ENCODE measurements at places on chromosomes 4 and X.

GRCh38 chr4:158863296-158863695 lies 94.5 kb downstream of the FNIP2 start:
- DNase-seq: no peak

- DNase-seq: no peak
These were observed 167.2 kb downstream of the LHFPL1 start for GRCh38 chrX:112512509-112512908.

DNA sequence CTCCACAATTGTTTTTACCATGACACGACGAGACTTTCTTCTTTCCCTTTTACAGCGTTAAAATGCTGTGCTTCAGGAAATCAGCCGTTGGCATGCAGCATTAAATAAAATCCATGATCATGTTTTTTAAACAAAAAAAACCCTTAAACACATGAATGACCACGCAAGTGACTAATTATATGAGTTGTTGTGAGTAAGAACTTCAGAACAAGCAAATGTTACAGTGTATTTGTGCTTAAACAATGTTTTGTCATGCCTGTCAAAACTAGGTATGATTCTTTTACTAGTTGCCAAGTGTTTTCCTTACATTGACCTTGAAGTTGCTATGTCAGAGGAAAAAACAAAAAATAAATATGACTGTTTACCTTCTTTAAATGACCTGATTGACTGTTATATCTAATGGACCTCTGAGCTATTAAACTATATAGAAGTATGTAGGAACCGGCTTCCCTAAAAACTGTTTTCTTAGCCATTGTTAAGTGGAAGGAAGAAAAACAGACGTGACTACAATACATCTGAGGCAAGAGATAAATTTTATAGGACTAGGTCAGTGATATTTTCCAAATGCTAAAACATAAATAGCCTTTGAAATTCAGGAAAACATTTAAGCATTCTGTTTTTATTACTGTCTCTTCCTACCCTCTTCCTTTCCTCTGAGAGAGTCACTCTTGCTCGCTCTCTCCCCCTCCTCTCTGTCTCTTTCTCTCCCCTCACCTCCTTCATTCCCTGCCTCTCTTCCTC lies 197.1 kb downstream of the PALLD start:
- DNase-seq: no peak

GRCh38 chr4:118353534-118354030 lies 779 bp upstream of the PRSS12 start:
- no peak for DNase-seq

GRCh38 chrX:13376857-13377549 lies 57.1 kb upstream of the ATXN3L start:
- no peak for DNase-seq

- no peak for DNase-seq
These were observed 51.5 kb upstream of the FAM241A start for GRCh38 chr4:112093636-112094202.

DNA sequence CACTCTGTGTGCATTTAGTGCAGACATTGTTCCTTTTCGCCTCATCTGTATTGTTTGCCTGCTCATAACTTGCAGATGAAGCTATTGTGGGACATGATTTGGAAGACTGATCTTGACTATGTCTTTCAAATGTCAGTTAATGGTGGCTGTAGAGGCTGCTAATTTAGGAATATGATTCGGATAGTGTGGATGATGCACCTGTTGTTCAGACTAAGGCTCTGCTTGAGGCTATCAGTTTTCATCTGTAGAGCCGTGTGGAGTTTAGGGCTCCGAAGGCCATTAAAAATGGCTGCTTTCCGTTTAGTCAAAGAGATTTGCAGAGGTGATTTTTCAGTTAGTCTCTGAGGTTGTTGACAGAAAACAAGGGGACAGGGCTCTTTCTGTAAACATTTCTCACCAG lies 102.0 kb downstream of the GBA3 start:
- no peak for DNase-seq

DNA sequence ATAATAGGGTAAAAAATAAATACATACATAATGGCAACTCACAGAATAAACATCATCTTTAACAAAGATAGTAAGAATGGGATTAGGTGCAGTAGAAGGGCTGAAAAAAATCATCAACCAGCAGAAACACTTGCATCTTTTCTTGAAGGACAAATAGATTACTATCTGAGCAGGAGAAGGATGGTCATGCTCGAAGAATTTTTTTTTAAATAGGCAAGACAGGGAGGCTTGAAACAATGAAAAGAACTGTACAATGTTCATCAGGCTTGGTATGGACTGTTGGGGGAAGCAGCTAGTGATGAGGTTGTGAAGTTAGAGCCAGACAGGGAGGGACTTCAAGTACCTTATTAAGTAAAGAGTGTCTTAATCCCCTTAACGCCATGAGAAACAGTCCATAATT lies 167.4 kb upstream of the LDB2 start:
- DNase-seq: no peak

GRCh38 chr4:54882616-54883015 lies 224.9 kb downstream of the KIT start:
- DNase-seq: no peak

DNA sequence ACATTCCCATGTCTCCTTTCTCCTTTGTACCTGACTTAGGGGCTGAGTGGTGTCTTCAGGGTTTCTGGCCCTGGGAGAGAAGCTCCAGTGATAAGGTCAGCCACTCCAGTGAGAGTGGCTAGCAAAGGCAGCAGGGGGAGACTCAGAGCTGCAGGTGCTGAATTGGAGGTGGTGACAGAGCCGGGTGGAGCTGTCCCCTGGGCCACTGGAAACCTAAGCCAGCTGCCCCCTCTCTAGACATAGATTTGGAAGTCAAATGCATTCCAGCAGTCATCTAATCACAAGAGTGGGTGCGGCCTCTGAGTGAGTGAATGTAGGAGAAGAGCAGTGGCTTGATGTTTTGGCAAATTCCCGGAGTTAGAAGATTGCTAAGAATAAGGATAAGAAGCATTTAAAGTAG lies 28.5 kb downstream of the TRIM2 start:
- no peak for DNase-seq

GRCh38 chrX:42107495-42108488 lies 184.4 kb upstream of the CASK start:
- no peak for DNase-seq

GRCh38 chr4:109928327-109929045 lies 15.8 kb downstream of the EGF start:
- DNase-seq: no peak

GRCh38 chrX:30794497-30794896 lies 94.6 kb downstream of the TAB3 start:
- DNase-seq: no peak

- DNase-seq: no peak
These were observed 147.5 kb downstream of the FBXO8 start for GRCh38 chr4:174135936-174136406.

GRCh38 chr4:186813377-186814068 lies 89.9 kb upstream of the FAT1 start:
- DNase-seq: no peak

DNA sequence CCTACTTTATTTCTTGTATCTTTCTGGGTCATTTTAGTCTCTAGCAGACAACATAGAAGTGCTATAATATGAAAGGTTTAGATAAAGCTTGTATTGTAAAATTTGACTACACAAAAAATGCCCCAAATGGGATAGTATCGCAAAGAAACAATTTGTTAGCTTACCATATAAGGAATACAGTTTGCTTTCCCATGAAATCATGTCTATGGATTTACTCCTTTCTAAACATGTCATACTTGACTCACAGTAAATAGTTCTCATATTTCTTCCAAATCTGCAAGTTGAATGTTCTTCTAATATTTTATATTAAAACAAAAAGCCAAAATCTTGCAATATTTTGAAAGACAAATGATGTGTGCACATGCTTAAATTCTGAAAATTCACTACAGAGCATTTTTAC lies 103.9 kb downstream of the PPA2 start:
- DNase-seq: no peak

DNA sequence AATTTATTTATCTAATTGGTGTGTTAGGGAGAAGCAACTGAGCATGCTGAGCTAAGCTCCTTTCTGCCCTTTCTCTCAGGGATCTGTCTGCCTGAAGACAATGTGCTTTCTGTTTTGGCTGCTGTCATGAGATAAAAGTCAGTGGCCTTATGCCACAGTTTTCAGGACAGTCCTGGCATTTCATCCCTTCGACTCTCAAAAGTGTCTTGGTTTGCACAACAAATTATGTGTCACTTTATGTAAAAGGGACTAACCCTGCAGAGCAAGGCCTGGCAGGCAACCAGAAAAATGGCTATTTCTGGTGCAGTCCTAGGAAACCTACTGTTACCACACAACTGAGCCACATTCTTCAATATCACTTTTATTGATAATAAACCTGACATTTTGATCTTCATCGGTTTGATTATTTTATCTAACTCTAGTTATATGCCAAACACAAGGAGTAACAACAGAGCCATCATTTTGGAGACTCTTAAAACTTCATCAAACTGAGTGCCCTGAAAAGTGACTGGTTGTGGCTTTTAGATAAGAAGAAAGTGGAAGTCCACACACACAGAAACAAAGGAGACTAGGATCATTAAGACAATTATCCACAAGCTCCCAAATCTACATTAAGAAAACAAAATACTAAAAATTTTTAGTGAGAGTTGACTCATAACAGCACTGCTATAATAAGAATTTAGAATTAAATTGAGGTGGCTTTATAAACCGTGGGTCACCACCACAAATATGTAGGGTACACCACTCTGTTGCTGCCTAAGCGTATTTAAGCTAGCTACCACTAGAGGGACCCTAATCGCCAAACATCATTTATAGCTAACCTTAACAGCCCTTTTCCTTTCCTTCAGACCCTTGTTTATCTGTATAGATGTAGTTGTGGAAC lies 95.9 kb upstream of the PTPN13 start:
- DNase-seq: peak; percentile 7

GRCh38 chr4:54184581-54184980 lies 44.5 kb upstream of the PDGFRA start:
- no peak for DNase-seq

- DNase-seq: peak; percentile 30
These were observed 147.4 kb downstream of the SMIM20 start for GRCh38 chr4:26061248-26061986.

DNA sequence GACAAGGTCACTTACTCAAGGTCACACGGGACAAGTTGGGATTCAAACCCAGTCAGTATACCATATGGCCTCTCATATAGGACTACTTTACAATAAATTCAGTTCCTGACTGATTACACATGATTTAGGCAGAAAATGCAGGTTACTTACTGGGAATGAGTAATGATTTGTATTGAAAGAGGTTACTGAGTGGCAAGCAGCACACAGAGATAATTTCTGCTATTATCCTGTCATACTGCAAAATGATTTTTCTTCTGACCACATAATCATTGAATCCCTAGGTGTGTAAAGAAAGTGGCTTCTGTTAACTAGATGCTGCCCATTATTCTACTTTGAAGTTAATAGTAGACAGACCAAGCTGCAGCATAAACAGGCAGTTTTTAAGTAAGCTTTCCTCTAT lies 8.2 kb downstream of the FREM3 start:
- no peak for DNase-seq

DNA sequence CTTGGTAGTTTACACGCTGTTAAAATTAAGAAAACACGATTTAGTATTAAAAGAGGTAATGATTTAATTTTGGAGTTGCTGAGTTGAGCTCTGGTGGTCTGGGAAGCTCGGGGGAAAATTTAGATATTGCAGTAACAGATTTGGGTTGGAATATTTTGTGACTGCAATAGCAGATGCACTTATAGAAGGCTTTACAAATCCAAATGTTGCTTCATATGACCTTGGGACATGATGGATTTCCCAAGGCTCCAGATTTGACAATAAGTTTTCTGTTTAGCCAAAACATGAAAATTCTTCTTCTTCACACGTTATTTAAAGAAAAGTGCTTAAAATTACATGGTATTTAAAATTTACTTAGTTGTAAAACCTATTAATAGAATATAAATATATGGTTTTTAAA lies 302.0 kb downstream of the SPRY1 start:
- DNase-seq: no peak

DNA sequence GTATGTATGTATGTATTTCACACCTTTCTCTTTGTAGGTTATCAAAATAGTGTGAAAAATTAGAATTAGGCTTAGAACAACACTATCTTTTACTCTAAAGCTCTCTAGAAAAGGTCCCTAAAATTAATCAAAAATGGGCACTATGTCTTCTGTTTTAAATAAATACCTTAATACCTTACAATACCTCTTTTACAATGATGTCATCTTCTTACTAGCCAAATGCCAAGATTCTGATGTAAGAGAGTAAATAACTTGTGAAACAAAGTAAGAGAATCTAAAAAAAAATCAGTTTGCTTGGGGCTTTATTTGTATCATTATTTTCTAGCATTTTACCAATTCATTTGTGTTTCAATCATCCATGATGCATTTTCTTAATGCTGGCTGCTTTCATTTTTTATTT lies 402.2 kb upstream of the MAGEB2 start:
- no peak for DNase-seq

DNA sequence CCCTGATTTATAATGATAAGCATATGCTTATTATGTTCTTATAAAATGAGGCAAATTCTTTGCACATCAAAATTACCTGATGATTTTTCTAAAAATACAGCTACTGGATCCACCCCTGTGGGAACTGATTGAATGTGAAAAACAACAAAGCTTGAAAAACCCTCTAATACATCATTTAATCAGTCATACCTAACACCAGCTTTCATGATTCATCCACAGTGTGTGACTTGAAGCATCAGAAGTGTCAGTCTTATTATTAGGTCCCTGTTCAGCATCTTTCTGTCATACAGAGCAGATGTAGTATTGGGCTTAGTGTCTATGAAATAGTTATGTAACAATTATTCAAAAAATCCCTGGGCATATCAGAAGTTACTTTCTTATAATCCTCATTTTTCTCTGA lies 671.3 kb upstream of the GALNT7 start:
- DNase-seq: no peak

DNA sequence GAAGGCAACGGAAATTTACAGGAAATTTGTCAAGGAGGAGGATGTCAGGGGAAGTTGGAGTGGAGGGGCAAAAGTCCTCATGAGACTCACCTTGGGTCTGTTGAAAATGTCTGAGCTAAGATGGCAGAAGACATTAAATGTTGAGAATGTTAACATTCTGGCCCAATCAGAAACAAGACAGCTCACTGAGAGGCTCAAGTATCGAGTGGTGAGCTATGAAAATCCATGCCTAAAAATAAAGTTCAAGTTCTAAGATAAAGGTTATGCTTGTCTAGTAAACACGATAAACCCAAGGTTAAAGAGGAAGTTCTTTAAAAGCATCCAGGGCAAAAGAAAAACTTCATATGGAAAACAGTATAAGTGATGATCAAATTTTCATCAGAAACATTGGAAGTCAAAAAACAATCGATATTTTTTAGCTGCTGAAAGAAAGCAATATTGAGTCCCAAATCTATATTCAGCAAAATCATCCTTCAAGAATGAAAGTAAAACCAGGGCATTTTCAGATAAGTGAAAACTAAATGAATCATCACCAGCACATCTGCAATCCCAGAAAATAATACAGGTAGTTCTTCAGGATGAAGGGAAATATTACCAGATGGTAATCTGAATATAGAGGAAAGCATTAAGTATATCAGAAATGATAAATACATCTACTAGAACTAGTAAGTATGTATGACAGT lies 462.4 kb downstream of the TLL1 start:
- DNase-seq: no peak

DNA sequence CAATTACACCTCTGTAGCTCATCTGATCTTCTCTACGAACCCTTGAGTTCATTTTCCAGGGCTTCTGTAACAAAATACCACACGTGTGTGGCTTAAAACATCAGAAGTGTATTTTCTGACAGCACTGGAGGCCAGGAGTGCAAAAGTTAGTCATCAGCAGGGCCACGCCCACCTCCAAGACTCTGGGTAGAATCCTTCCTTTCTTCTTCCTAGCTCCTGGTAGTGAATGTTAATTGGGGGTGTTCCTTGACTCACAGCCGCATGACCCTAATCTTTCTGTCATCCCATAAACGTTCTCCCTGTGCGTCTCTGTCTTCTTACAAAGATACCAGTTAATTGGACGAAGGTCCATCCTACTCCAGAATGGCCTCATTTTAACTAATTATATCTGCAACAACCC lies 115.0 kb downstream of the TRIML1 start:
- DNase-seq: no peak
